Left lobe of liver (tissue), 2 donors: ENCODE measurements at places on chromosomes 16 and 17. TPM values are rescaled to one million over a fixed set of nuclear protein-coding genes. Genes with fewer than 3 reads are reported as not detected.

GRCh38 chr16:54437921-54438320, 151.3 kb upstream of the IRX3 start:
- no peak for DNase-seq

DNA sequence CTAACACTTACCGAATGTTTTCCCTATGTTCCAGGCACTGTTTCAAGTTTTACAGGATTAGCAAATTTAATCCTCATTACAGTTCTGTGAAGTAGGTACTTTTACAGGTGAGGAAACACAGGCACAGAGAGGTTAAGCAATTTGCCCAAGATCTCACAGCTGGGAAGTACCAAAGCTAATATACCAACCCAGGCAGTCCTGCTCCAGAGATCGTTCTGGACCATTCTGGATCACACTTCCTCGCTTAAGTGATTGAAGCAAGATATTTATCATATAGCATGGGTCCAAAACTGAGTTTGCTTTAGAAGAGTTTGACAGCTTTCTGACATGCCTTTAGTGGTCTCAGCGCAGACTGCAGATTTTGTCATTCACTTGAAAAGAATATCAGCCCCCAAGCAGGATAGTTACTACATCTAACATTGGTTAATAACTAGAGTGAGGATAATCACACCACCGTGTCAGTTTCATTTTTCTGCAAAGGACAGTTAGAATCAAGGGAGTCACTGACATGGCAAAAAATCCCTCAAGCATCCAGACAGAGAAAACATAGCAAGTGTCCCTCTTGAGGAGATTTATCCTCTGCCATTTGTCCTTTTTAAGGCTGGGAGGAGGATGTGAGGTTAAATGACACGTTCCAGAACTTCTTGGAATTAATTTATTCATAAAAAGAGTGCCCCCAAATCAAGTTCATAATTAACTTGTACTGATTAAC, 5.1 kb downstream of the HS3ST3B1 start:
- no peak for DNase-seq

GRCh38 chr17:48393283-48393682, 36.7 kb downstream of the SKAP1 start:
- no peak for DNase-seq

GRCh38 chr17:36929851-36930582, 7.3 kb upstream of the LHX1 start:
- no peak for DNase-seq

DNA sequence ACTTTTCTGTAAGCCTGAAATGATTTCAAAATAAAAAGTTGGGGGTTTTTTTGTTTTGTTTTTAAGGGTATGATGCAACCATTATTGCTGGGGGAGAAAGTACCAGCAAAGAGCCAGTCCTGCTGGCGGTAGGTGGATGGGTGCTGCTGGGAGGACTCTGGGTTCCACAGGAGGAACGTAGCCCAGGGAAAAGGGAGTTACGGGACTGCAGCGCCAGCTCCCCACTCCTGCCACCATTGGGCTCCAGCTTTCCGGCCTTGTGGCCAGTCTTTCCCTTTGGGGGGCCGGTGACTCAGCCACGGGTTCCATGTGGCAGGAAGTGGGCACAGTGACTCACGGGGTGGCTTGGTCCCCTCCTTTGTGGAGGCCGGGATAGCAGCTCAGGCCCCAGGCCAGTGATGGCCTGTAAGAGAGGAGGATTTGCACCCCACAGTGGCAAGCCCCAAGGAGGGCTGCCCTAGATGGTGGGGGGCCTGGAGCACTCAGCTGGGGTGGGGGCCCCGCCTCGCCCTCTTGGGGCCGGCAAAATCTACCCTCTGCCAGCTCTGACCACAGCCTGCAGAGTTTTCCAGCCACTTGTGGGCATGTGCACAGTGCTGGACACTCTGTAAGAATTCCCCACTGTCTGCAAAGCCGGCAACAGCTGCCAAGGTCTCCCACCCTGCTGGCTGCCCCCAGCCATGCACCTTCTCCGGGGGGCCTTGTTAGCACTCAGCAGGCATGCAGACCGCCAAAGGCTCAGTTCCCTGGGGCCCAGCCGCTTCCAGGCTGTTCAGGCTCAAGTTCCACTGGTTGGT, 30.4 kb downstream of the SOCS3 start:
- DNase-seq, result no peak

GRCh38 chr16:67964477-67965131, 3.8 kb downstream of the SLC12A4 start:
- DNase-seq, result no peak

GRCh38 chr16:72203401-72203800, 31.4 kb upstream of the PMFBP1 start:
- no peak for DNase-seq

- DNase-seq, result no peak
These were observed 43.4 kb upstream of the SLC38A10 start for GRCh38 chr17:81338274-81339190.

Gene RGS11
- total RNA-seq, result 0.70 TPM

Gene ACSM5
- total RNA-seq, result 228 TPM

DNA sequence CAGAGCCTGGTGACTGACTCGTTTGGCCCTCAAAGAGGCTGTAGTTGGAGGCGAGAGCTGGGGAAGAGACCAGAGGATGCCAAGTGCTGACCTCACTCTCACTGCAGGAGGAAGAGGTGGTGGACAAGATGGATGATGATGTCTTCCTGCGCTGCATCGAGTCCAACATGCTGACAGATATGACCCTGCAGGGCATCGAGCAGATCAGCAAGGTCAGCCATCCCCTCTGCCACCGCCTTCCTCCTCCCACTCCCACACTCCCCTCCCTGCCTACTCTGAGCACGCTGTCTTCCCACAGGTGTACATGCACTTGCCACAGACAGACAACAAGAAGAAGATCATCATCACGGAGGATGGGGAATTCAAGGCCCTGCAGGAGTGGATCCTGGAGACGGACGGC, 26.9 kb downstream of the POLR2A start:
- DNase-seq, result no peak

GRCh38 chr16:76970087-76970744, 220.8 kb upstream of the MON1B start:
- no peak for DNase-seq

DNA sequence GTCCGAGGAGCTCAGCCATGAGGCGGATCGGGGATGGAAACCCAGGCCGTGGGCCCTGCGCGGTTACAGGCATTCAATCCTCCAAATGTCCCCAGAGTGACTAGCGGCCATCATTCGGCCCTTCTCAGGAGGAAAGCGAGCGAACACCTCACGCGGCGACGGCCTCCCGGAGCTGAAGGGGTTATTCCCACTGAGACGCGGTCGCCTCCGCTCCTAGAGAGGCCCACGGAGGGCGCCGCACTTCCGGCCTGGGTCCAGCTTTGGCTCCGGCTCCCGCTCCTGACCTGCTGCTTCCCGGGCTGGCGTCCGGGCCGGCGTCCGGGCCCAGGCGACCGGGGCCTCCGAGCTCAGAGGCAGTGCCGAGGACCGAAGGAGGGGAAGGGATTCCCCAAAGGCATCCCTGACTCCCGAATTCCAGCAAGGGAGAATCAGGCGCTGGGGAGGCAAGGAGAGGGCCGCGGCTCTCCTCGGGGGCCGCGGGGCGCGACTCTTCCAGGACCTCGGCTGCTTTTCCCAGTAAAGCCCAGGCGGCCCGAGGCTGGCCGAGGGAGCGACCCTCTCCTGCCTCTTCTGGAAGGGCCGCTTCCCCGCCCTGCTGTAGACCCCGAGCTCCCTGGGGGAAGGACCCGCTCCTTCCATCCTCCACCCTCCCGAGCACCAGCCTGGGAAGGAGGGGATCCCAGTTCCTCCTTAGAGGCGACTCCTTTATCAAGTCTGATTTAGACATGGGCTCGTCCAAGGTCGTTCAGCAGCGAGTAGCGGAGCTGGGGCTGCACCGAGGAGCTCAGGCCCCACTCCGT, 18.6 kb upstream of the ZNF629 start:
- peak; percentile 89 for DNase-seq

DNA sequence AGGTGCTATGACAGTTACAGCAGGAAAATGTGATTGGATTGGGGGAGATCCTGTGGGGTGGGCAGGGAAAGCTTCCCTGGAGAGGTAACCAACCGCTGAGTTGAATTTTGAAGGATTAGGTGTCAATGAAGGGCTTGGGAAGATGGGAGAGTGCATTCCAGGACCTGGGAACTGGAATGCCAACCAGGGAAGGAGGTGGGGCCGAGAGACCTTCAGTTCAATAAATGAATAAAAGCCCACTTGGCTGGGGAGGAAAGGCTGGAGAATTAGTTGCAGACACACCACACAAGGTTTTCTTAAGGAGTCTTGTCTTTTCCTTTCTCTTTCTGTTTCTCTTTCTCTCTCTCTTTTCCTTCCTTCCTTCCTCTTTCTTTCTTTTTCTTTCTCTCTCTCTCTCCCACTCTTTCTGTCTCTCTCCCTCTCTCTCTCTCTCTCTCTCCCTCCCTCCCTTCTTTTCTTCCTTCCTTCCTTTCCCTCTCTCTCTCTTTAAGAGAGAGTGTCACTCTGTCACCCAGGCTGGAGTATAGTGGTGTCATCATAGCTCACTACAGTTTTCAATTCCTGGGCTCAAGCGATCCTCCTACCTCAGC, 3.3 kb downstream of the USP43 start:
- no peak for DNase-seq

Gene WNT3
- total RNA-seq, result 2.7 TPM
